ENCODE measurements at places on chromosomes 16 and 17.
A peak's percentile ranks its signal among the peaks of the same experiment; 100 is the strongest.

- DNase-seq = no peak
Measured at GRCh38 chr16:53937161-53937880, 233.4 kb downstream of the FTO start.

GRCh38 chr16:56997264-56997663 lies 7.9 kb downstream of the NLRC5 start:
- DNase-seq = no peak

DNA sequence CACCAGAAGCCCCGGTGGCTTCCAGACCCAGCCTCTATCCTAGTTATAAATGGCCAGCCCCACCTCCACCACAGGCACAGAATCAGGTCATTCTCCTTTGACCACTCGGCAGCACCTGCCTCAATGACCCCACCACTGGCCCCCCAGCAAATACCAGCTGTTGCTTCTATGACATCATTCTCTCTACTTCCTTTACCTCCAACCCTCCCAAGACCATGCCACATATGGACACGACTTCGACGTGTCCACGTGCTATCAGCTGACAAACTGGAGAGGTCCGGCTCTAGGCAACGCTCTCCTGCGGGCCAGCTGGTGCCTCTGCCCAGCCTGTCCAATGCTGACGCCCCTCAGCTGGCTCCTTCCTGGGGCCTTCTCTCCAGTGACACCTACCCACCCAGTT lies 5.9 kb downstream of the ALYREF start:
- DNase-seq = peak; percentile 23

GRCh38 chr17:38591759-38592241 lies 14.0 kb downstream of the SRCIN1 start:
- DNase-seq = peak; percentile 50

All from SK-N-SH (cell line).